ENCODE measurements at places on chromosomes 12 and 14.

- no peak for DNase-seq
Measured at GRCh38 chr12:105342464-105342863, 12.0 kb downstream of the C12orf75 start.

DNA sequence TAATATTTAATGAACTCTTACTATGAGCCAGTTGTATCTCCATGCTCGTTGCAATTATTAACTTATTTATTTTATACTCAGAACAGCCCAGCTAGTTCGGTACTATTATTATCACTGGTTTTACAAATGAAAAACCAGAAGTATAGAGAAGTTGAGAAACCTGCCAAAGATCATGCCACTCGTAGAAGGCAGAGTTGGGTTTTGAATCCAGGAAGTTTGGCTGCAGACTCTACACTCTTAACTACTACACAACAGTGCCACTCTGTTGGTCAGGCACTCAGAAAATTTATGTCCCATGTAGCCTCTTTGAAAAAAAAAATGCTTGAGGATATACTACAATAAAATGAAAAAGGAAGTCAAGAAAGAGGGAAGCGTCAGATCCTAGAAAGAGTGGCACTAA lies 71.5 kb upstream of the ARID2 start:
- no peak for DNase-seq

DNA sequence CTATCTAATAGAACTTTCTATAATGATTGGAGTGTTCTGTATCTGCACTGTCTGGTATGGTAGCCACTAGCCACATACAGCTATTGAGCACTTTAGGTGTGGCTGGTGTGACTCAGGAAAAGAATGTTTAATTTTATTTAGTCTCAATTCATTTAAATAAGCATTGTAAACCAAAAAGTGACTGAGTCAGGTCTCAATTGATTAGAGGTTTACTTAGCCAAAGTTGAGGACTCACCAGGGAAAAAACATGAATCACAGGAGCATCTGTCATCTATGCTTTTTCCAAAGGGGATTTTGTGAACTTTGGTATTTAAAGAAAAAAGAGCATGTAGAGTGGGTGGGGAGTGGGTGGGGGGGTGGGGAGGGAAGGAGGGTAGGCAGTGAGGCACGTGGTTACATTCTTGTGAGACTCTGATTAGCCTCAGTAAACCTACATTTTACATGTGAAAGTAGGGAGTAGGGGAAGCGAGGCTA lies 473.1 kb downstream of the ATP23 start:
- DNase-seq = no peak

GRCh38 chr14:29444805-29445204 lies 482.8 kb downstream of the PRKD1 start:
- no peak for DNase-seq

DNA sequence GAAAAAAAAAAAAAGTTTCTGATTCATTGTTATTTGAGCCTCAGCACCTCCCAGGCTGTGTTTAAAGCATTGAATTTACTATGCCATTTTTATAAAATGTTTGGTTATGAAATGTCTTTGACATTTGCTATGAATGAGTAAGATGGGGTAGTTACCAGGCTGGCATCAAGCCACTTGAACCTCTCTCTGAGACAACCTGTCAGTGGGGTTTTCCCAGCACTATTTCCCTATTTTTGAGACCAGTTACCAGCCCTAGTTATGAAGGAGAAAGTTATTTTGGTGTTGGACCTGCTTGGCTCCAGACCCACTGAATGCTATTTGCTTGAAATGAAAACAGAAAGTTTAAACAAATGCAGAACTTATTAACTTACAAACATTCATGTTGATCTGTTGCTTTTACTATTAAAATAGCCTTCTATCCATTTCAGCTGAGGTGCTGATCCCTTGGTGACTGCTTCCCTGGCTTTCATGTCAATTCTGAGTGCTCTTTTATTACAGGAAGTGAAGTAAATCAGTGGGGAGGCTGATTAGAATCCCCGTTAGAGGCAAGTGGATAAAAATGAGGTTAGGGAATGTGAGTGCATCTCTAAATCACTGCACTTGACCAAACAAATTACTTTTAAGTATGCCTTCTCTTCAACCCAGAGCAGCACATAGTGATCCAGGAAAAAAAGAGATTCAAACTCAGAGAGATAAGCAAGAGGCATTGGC lies 37.8 kb downstream of the LLPH start:
- no peak for DNase-seq

GRCh38 chr12:116287842-116288301 lies 10.4 kb upstream of the MED13L start:
- no peak for DNase-seq

GRCh38 chr12:107903341-107904061 lies 129.0 kb downstream of the ASCL4 start:
- no peak for DNase-seq

DNA sequence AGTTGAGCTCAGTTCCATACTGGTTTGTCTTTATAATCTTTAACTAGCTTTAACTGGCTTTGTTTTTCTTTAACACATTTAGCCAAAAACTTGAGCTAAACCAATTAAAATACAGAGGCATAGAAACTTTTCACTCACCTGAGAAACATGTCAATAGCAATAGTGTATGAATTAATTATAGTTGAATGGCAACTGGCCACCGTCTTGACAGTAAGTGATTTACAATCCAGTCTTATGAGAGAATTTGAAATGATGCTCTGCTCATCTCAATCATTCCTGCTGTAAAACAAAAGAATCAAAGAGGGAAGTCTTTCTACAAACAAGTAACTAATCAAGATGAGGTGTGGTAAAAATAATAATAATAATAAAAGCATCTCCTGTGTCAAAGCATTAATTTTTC lies 86.6 kb upstream of the AMIGO2 start:
- DNase-seq = no peak

- no peak for DNase-seq
Measured at GRCh38 chr12:122563361-122563760, 36.3 kb downstream of the KNTC1 start.

- DNase-seq = no peak
Measured at GRCh38 chr14:91947475-91948184, at the start of gene FBLN5. Gene FBLN5, minus strand, starts transcription at chr14:91947694. Its CDS starts 465 bp downstream, at chr14:91947229.

- DNase-seq = no peak
Measured at GRCh38 chr12:128909653-128910052, 56.4 kb downstream of the GLT1D1 start.

DNA sequence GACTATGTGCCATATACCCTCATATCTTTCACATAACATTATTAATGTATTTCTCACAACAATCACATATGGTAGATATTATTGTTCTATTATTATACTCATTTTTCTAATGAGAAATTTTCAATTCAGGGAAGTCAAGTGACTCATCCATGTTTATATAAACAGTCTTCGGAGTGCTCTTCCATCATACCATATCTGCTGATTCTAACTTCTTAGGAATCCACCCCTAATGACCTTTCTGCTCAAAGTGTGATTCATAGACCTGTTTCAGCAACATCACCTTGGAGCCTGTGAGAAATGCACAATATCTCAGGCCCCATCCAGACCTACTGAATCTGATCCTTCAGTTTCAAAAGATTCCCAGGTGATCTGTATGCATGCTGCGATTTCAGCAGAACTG lies 39.8 kb upstream of the OVCH1 start:
- no peak for DNase-seq

- DNase-seq = no peak
Measured at GRCh38 chr12:12992418-12993130, 7.5 kb downstream of the HEBP1 start.

GRCh38 chr12:119911182-119911581 lies 34.1 kb upstream of the CIT start:
- DNase-seq = no peak

- DNase-seq = no peak
Measured at GRCh38 chr14:29857551-29857950, 70.1 kb downstream of the PRKD1 start.

DNA sequence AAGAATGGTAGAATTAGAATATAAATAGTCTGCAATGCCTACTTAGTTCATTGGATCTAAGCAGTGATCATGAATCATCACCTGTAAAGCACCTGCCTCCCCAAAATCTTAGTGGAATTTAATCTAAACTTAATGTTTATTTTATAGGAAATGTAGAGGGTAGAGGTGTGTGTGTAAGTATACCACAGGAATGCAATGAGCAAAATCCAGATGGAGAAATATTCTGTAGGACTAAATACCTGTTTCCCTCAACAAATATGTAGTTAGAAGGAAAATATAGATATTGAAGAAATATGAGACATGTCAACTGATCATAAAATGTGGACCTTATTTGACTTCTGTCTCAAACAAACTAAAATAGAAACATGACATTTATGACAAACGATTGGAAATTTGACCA lies 839.2 kb upstream of the FBXO33 start:
- DNase-seq = no peak

GRCh38 chr14:21680072-21680471 lies 6.5 kb upstream of the OR4E1 start:
- DNase-seq = no peak

DNA sequence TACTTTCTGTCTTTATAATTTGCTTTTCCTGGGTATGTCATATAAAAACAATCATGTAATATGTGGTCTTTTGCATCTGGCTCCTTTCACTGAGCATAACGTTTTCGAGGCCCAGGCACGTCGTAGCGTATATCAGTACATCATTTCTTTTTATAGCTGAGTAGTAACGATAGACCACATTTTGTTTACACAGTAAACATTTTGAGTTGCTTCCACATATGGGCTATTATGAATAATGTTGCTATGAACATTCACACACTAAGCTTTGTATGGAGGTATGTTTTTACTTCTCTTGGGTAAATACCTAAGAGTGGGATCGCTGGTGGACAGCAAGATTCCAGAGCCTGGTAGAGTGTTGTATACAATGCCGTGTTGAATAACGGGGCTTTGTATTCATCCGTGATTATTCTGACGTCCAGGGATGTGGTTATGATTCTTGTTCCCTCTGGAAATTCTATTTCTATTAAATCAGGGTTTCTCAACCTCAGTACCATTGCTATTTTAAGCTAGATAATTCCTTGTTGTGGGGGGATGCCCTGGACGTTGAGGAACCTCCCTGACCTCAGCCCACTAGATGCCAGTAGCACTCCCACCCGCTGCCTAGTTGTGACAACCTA lies 38.9 kb upstream of the CIT start:
- no peak for DNase-seq

GRCh38 chr14:95577067-95577800 lies 42.4 kb downstream of the GLRX5 start:
- DNase-seq = no peak

- DNase-seq = no peak
Measured at GRCh38 chr12:12365446-12365802, 8.5 kb downstream of the BORCS5 start.

DNA sequence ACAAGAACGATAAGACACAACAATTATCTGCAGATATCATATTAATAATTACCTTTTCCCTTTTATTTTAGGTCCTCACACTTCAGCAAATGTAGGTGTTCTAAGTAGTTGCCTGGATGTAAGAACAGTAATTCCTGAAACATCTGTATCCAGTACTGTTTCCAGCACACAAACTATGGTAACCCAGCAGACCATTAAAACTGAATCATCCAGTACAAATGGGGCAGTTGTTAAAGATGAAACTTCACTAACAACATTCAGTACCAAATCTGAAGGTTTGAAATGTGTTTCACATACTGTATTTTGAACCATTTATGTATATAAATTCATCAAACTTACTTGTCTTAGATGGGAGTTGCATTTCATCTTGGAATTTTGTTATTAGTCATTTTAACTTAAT lies 31.0 kb downstream of the HCFC2 start:
- DNase-seq = no peak

GRCh38 chr14:93926873-93927799 lies at the start of gene FAM181A:
Gene FAM181A, plus strand, starts transcription at chr14:93927344. Its CDS starts 942 bp downstream, at chr14:93928286.
- DNase-seq = no peak

- no peak for DNase-seq
Measured at GRCh38 chr12:24480766-24481449, 468.0 kb downstream of the BCAT1 start.

DNA sequence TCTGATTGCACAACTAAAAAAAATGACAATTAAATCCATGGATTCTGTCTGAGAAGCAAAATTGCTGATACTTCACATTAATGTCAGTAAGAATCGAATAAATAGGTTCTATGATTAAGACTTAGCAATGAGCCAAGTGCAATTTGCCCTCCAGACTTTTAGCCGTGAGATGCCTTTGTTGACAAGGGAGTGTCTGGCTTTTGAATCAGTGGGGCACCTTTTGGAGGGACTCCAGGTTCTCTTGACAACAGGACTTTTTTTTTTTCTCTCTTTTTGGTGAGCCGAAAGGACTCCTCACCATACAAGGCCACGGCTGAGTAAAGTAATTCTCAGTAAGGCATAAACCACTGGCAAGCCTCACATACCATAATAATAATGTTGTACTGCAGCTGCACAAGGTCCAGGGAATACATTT lies 4.7 kb upstream of the MDM1 start:
- no peak for DNase-seq

DNA sequence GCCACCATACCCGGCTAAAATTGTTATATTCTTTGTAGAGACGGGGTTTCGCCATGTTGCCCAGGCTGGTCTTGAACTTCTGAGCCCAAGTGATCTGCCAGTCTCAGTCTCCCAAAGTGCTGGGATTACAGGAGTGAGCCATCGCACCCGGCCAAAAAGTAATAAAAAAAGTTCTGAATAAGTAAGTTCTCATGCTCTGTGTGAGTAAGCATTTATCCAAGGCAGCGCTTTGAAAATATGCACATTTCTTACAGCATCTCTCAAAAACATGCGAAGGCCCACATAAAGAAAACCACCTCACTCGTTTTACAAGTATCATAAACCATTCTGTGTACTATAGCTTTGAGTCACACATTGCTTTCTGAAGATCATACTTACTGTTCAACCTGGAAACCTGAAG lies 8.6 kb downstream of the GIT2 start:
- no peak for DNase-seq

- DNase-seq = no peak
Measured at GRCh38 chr14:99315197-99315596, 43.2 kb upstream of the BCL11B start.

- DNase-seq = no peak
Measured at GRCh38 chr12:71299541-71300376, 139.8 kb upstream of the LGR5 start.

- DNase-seq = no peak
Measured at GRCh38 chr14:34643361-34643760, 13.4 kb upstream of the SNX6 start.

GRCh38 chr14:105154476-105154871 lies 14.1 kb downstream of the JAG2 start:
- DNase-seq = no peak

DNA sequence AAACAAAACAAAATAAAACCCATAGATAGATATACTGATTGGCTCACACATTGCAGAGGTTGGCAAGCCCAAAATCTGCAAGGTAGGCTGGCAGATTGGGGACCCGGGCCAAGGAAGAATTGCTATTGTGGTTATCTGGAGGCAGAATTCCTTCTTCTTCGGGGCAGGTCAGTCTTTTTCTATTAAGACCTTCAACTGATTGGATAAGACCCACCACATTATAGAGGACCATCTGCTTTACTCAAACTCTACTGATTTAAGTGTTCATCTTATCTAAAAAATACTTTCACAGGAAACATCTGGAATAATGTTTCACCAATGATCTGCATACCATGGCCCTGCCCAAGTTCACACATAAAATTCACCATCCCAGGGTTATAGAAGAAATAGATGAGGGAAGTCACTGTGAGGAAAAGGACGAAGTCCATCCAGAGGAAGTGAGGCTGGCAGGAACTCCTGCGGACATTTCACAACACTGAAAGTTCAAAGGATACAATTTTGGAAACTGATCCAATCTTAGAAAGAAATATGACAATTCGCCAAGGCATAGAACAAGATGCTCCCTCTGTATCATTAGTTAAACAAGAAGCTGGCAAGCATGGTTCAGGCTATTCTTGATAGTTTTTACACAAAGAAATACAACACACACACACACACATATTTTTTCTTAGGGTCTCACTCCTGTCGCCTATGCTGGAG lies 127.6 kb upstream of the MED13L start:
- no peak for DNase-seq

All from stimulated activated CD8-positive, alpha-beta memory T cell treated with anti-CD3 and anti-CD28 coated beads, Interleukin-7, amount 100 ng/mL, for 1 hour (primary cell).